ENCODE measurements at places on chromosomes 13 and 19. TPM values are rescaled to one million over a fixed set of nuclear protein-coding genes. Genes with fewer than 3 reads are reported as not detected.

Gene ZNF723
- not detected for total RNA-seq

Gene ANKLE1
- total RNA-seq = 0.52 TPM

Gene TMEM147
- 55.3 TPM for total RNA-seq

Gene C19orf38
- 4.2 TPM for total RNA-seq

Gene C1QTNF9
- total RNA-seq = 2.6 TPM

Gene POSTN
- total RNA-seq = 1,449 TPM

Gene ZNF358
- total RNA-seq = 14.6 TPM

Gene FXYD1
- total RNA-seq = 45.4 TPM

Gene PLK5
- total RNA-seq = not detected

Gene GPR42
- total RNA-seq = not detected

Gene ZNF221
- total RNA-seq = 6.3 TPM

Gene PDE4C
- total RNA-seq = 2.1 TPM

Gene FBXO17
- total RNA-seq = 15.1 TPM

Gene CDC42EP5
- 31.8 TPM for total RNA-seq

Gene ZNF440
- total RNA-seq = 6.3 TPM

Gene FFAR1
- not detected for total RNA-seq

Gene RNF17
- 0.52 TPM for total RNA-seq

Gene ZNF578
- 5.7 TPM for total RNA-seq

Gene LGALS14
- not detected for total RNA-seq

Gene SMAD9
- total RNA-seq = 11.5 TPM

Gene KLK3
- total RNA-seq = not detected

All from skeletal muscle tissue (tissue), 5 donors.